Activated gamma-delta T cell (primary cell): ENCODE measurements at places on chromosomes 2 and 18.

GRCh38 chr2:174587579-174587978, 10.0 kb downstream of the WIPF1 start:
- DNase-seq = no peak

DNA sequence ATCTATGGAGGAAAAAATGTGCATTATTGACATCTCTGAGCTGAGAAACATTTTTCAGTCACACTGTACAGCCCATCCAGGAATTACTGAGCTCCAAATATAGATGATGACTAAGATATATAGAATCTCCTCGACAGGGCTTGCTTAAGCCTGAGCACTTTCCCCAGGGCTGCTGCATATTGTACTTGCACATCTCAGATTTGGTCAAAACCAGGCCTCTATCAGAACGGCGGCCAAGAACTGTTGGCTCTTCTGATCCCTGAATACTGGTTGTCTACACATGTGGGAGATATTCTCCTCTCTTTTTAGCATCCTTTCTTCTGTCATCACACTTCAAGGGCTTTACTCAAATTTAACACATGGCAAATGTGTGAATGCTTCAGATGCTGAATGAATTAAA, 201.5 kb upstream of the SLC35G4 start:
- DNase-seq = no peak

DNA sequence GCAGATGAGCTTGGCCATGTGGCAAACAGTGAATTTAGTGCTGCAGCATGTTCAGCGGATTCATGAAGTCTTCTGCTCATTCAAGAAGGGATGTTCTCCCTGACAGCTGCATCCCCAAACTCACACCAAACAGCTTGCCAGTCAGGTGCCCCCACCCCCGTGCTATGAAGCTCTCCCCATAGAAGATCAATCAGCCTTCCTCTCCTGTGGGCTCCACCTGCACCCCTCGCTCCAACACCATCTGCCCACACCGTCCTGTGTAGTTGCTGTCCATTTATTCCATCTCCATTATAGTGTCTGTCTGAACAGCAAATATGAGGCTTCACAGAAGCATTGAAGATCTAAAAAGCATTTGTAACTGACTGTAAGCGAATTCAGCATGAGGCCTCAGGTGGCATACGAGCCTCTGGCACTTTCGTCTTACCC, 218.9 kb downstream of the BCL2 start:
- DNase-seq = no peak

DNA sequence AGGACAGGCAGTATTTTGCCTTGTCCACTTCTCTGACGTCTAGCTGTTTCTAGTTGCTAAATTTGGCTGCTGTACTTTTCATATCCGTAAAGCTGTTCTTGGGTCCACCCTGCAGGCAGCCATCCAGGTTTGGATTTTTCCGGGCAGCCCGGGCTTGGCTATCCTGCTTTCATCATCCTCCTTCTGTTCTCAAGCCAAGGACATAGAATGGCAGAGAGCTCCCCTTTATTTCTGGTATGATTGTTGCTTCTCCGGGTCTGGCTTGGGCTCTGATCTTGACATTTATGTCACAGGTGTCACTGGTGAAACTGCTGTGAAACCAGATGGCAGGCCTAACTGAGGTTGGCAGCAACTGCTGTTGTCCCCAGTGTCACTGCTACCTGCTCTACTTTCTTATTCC, 35.5 kb downstream of the SCN2A start:
- DNase-seq = no peak

DNA sequence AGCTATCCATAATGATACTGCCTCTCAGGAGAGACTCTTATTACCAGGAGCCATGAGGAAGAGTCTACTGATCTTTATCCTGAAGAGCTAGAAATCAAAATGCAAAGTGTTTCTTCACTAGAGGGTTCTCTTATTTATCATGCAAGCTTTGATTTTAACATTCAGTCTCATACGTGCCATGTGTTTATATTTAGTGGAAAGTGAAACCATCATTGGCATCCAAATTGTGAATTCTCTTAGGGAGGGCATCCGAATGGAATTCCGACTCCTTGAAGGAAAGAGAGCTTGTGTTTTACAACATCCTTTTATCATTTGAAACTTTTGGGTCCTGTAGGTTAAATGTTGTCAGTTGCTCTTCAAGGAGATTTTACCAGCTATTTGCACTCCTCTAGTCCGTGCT, 170.4 kb upstream of the SESTD1 start:
- no peak for DNase-seq

DNA sequence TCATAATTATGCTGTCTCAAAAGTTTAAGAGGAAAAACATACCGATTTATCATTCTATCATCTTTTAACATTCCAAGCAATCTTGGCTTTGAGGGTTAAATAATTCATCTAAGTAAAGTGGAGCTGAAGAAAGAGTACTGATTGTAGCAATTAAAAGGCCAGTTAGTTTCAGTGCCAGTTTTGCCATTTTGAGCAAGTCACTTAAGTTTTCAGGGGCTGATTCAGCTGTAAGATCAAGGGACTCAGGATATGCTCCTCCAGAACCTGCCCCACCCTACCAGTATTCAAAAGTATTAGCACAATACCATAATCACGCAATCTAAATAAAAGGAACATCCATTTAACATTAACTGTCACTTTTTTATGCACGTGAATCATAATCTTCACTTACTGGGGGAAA, 1.9 kb downstream of the SS18 start:
- no peak for DNase-seq

GRCh38 chr18:72727776-72728175, 140.0 kb downstream of the NETO1 start:
- DNase-seq = no peak

DNA sequence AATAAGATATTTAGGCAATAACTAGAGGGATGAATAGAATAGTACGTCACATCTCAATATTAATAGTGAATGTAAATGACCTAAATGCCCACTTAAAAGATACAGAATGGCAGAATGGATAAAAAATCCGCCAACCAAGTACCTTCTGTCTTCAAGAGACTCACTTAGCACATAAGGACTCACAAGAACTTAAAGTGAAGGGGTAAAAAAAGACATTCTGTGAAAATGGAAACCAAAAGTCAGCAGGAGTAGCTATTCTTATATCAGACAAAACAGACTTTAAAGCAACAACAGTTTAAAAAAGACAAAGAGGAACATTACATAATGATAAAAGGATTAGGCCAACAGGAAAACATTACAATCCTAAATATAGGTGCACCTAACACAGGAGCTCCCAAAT, 56.7 kb upstream of the DSC1 start:
- no peak for DNase-seq

DNA sequence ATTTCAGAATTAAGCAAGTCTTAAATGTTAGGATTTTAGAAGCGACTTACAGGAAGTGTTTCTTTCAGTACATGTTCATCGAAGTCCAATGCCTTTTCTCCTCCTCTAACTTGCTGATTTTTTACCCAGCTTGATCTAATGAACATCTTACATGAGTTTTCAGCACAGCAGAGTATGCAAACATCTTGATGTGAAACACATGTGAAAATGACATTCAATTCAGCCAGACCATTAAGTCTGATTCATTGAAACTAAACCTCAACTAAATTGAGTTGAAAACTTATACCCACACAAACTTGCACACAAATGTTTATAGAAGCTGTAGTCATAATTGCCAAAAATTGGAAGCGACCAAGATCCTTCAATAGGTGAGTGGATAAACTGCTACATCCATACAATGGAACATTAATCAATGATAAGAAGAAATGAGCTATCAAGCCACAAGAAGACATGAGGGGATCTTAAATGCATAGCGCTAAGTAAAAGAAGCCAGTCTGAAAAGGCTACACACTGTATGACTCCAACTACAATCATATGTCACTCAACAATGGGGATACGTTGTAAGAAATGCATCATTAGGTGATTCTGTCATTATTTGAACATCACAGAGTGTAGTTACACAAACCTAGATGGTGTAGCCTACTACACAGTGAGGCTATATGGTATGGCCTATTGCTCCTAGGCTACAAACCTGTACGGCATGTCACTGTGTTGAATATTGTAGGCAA, 18.5 kb downstream of the PSTPIP2 start:
- no peak for DNase-seq

GRCh38 chr2:226057914-226058313, 658.4 kb downstream of the NYAP2 start:
- DNase-seq = no peak

DNA sequence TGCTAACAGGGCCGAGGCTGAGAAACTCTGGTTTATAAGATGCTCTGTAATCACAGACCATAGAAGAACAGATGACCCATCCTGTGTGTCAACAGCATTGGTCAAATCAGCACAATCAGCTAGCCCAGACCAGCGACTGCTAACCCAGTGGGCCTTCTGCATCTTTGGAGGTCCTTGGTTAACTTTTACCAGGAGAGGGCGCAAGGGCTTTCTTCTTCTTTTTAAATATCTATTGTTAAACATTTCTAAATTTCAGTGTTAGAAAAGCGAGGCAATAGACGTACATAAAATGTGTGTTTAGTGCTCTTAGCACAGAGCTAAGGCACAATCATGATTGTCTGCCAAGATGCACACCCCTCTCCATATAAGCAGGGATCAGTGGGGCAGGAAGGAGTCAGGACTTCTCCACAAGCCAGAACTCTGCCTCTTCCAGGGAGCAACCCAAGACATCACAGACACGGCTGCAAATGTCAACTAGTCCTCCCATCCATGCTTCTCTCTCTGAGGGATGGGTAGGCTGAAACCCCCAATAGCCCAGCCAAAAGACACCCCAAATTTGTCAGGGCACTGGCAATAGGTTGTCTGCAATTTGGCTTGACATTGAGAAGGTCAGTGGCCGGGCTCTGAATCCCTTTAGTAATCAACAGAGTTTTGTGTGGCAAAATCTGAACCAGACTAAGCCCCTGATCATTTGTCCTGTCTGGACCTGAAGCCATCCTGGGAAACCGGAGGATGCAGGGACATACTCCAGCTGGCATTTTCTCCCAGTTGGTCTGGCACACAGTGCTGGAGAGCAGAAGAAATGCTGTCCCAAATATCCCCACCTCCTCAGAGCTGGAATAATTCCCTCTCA, 188.2 kb downstream of the BCL2 start:
- no peak for DNase-seq

DNA sequence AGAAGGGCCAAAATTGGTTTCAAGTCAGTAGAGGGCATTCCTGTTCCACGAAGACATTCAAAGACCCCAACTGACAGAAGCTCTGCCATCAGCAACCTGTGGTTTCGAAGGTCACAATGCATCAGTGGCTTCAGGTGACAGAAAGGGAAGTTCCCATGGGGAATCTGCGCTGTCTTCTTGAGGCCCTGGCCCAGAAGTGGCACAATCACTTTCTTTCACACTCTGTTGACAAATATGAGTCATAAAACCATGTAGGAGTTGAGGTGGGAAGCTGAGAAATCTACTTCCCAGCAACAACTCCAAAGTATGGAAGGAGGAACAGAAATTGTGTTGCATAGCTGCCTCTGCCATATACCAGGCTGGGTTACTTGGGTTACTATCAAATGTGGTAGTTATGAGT, 621.1 kb upstream of the FANCL start:
- no peak for DNase-seq

DNA sequence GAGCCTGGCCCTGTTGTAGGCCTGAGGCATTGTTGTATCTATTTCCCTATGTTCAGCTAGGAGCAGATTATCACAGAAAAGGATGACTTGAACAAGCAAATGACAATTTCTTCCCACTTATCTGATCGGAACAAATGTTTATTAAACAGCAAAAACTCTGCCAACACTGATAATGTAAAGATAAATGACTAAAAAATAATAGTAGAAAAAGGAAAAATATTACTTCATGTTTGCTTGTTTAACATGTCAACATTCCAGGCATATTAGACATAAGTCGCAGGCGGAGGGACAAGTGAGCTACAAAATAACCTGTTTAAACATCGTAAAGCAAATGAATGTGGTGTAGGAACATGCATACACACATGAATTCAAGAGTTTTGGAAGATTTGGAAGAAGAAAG, 257.9 kb downstream of the TMX3 start:
- no peak for DNase-seq

DNA sequence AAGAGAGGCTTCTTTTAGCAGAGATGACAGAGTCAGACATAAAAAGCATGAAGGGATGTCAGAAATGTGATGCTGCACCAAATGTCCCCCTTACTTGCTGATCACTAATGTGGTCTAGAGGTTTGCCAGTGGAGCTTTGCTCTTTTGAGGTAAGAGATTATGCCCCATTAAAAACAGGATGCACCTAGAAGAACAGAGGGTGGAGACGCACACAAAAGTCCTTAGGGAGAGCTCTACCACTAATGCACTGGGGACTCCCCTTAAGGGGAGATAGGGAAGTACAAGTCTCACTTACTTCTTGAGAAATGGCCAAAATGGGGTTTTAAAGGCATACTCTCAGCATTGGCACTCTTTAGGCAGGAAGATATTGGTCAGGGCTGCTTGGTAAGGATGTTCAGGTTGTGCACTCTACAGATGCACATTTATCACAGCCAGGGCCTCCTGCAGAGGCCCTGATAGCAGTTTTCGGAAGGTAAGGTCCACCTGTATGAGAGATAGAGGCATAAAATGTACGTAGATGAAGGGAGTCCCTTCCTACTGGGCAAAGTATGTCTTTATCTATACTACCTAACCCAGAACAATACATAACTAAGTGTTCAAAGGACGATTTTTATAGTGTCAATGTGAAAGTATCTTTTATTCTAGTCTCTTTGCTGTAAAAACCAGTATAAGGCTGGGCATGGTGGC, 17.0 kb upstream of the SCYGR1 start:
- DNase-seq = no peak

DNA sequence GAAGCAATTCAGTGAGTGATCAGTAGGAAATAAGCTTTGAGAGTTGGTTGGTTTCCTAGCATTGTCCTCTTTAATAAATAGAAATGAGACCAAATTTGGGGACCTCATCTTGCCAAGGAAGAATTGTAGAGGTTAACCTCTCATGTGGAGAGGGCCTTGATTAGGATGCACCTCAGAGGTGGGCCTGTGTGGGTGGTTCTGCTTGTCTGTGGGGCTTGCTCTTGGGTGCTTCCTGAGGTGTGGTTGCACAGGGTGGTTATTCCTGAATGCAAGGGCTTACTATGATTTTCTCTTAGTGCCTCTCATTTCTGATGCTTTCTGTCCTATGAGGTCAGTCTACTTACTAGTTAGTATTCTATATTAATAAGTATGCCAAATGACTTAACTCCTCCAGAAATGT, 89.6 kb upstream of the MGAT5 start:
- no peak for DNase-seq

GRCh38 chr2:107684421-107684820, 142.3 kb upstream of the RGPD4 start:
- no peak for DNase-seq
